ENCODE measurements at places on chromosomes 7 and 10.

DNA sequence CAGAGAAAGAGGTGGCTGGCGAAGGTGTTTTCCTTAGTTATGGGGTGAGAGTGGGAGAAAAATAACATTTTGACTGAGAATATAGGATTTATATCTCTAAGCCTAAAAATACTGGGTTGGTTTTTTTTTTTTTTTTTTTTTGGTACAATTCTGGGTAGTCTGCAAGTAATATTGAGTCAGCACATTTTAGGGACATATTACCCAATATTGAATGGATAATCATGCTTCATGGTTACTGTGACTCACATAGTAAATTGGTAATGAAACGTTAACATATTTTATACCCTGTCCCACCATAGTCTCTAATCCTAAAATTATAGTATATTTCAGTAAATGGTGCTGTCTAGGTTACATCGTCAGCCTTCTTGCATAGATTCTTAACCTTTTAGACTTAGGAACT is 91.4 kb downstream of the TPST1 start:
- DNase-seq, result no peak

- no peak for DNase-seq
Observed at GRCh38 chr10:35172574-35172973, 45.9 kb downstream of the CREM start.

DNA sequence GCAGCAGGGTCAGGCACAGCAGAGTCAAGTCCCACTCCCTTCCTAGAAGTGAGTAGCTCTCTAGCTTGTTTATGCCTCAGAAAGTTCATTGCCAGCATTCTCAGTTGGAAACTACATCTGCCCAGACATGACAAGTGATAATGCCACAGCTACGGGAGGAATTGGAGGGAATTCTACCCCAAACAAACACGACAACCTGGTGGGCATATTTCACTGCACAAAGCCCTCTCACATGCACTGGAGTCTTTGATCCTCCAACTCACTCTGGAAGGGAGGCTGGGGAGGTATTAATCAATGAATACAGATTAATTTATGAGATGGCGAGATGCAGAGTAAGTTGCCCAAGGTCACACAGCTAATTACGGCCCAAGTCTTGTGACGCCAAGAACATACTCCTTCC is 126.0 kb upstream of the MGMT start:
- no peak for DNase-seq

DNA sequence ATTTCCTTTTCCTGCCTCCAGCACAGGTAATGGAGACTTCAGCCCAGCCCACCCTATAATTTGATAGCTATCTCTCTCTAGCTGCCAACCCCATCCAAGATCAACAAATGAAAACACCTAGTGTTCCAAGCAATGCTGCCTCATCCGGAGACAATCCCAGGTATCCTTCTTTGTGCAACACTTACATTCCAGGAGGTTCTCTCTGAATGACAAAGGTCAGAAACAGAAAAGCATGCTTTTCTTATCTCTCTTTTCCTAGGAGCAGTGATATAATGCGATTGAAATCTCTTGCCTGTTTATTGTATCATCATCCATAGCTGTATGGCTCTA is 699.3 kb downstream of the INHBA start:
- no peak for DNase-seq

GRCh38 chr10:90917968-90918318 is 2.9 kb downstream of the ANKRD1 start:
- DNase-seq, result no peak

DNA sequence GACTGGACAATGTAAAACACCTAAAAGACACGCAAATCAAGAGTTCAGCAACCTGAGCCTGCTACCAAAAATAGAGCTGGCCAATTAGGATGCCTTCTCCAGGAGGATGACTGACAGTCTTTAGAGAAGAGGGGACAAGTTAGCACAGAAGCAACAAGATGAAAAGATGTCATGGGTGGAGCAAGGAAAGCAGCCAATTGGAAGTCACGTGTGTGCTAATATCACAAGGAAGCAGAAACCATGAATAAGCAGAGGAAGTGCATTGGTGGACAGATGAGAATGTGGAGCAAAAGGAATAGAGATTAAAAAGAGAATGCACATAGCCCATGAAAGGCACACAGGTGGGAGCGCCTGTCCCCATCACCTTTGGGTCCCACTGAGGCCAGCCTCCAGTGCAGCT is 148.1 kb downstream of the SLC25A13 start:
- no peak for DNase-seq

- DNase-seq, result no peak
Observed at GRCh38 chr10:61188691-61189090, 244.7 kb upstream of the RHOBTB1 start.

- DNase-seq, result no peak
Observed at GRCh38 chr7:1058821-1059199, 14.5 kb downstream of the GPR146 start.

DNA sequence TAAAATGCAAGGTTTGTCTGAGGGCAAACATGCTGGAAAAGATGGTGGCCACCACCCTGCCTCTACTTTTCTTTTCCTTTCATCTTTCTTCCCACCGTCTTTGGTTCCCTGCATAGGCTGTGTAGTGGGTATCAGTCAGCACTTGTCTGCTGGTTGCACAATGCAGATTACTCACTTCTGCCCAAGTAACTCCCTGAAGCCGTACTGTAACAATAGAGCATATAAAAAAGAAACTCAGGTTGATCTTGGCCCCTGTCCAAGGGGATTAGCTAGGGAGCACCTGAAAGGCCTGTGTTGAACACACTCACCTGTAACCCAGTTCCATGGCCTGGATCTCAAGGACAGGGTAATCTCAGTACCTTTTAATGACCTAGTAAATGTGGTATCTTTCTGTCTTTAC is 533.0 kb upstream of the GALNT17 start:
- no peak for DNase-seq

- DNase-seq, result no peak
Observed at GRCh38 chr7:47100148-47100816, 481.6 kb downstream of the TNS3 start.

- no peak for DNase-seq
Observed at GRCh38 chr7:1049801-1050200, 5.5 kb downstream of the GPR146 start.

DNA sequence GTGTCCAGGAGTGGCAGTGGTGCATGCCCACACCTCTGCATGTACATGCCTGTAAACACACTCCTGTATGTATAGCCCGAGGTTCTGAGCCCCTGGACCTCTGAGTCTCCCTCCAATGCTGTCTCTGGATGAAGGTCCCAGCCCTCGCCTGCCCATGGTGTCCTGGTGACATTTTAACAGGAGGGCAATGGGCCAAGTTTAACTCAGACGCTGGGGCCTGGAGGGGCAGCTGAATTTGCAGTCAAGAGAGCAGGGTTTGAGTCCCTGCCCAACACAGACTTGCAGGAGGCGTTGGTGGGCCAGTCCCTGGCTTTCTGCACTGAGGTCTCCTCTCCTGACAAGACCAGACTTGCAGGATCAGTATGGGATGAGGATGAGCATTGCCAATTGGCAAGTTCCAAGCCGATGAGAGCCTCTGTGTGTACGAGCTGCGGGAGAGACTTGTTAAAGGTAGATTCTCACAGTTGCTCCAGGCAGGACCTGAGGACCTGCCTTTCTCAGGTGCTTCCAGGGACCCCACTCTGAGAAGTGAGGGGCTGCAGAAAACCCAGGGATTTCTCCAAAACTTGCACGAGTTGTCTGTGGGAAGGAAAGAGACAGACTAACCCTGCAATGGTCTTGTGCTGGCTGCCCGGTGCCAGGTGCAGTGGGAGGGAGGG is 141.9 kb downstream of the ELFN1 start:
- no peak for DNase-seq

- no peak for DNase-seq
Observed at GRCh38 chr7:26329520-26330255, 38.0 kb downstream of the SNX10 start.

- DNase-seq, result no peak
Observed at GRCh38 chr7:147029953-147030352, 913.4 kb downstream of the CNTNAP2 start.

GRCh38 chr10:15738270-15738925 is 18.7 kb upstream of the ITGA8 start:
- DNase-seq, result no peak

GRCh38 chr10:20013991-20014750 is 197.9 kb downstream of the PLXDC2 start:
- no peak for DNase-seq

DNA sequence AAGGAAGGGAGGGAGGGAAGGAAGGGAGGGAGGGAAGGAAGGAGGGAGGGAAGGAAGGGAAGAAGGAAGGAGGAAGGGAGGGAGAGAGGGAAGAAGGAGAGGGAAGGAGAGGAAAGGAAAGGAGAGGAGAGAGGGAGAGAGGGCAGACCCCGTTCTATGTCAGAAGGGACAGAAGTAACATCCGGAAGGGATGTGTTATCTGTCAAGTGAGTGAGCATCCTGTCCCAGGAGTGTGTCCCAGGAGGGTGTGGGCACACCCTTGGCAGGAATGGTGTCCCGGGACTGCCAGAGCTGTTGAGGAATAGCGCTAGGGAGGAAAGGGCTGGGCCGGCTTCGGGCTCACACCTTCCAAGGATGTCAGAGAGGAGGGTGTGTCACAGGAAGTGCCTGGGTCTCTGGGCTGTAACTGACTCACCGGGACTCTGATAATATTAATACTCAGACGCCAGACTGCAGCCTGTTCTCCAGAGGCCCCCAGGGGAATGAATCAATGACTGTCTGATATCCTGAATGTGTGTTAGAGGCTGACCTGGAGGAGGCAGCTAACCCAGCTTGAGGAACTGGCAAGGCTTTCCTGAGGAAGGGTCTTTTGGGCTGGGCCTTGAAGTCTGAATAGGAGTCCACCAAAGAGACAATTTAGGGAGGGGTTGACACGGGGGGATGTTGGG is 125.6 kb upstream of the TNRC18 start:
- DNase-seq, result no peak

- no peak for DNase-seq
Observed at GRCh38 chr7:107025449-107026103, 18.9 kb upstream of the PRKAR2B start.

DNA sequence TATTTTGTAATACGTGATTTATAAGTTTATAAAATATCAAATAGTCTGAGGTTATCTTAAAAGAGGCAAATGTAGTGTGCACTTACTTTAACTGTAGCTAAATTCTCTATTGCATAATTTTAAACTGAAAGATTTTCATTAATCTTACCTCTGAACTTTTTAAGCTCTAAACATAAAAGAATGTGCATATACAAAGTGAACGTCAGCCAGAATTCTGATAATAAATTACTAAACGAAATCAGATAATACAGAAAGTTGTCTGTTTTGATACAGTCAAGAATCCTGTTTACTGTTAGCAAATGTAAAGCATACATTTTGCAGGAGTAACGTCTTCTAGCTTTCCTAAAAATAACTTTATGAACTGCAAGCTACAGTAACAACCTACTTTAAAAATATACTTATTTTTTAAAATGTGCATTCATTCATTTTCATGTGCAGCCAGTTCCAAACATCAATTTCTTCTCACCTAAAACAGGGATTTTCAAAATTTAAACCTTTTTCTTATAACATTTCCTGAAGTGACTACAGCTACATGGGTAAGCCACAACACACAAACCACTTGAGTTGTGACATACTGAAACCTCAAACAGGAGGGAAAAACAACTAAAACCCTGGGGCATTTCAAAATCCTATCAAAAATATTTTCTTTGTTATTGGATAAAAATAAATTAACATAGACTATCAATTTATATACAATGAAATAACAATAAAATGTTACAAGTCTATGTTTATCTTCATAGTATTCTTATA is 92.7 kb downstream of the RNLS start:
- no peak for DNase-seq

DNA sequence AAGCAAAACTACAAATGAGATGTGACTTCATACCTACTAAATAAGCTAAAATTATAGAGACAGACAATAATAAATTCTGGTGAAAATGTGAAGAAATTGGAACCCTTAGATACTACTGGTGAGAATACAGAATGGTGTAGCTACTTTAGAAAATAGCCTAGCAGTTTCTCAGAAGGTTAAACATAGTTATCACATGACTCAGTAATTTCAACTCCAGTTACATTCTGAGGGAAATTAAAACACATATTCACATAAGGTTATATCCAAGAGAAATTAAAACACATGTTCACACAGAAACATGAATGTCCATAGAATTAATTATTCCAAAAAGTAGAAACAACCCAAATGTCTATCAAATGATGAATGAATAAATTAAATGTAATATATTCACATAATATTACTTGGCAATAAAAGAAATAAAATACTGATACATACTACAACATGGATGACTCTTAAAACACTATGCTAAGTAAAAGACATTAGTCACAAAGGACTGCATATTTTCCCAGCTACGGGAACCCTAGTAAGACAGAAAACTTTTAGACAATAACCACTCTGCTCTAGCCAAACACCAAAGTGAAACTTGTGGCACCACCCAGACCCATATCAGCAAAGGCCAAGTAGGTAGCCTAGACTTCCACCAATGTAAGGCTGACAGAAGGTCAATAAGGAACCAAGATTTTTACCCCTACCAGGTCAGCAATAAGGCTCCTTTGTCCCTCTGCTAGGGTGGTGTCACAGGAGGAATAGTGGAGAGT is 25.1 kb downstream of the SLC25A40 start:
- no peak for DNase-seq

DNA sequence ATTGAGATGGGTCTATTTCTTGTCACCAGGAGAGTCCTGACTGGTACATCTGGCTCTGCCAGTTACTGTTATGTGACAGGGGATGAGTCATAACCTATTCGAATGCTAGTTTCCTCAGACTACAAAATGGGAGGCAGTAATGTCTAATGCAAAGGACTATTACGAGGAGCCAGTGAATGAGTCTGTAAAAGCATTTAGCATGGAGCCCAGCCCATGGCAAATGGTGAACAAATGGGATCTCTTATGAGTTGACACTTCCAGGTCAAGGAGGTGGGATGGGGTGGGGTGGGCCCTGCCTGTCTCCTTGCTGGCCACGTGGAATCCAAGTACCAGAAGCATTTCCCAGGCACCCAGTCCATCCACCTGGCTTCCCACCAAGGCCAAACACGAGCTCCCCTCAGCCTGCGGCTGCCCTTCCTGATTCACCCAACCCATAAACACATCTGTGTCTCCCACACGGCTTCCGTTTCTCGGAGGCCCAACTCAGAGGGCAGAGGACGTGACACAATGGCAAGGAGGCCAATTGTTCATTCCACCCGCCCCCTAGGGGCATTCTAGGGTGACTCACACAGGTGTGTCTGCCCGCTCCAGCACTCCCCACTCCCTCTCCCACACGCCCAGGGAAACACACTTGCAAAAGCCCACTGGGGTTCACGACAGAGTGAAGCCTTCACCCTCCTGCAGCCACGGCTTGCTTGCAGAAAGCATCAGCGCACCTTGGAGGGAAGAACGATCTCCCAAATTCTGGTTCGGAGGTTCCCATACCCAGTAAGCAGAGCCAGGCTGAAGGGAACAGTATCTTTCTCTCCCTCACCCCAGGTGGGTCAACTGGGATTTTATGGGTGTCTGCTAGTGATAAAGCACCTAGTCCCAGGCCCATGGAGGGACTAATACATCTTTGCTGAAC is 109.8 kb downstream of the SH3PXD2A start:
- no peak for DNase-seq

Data from hippocampal formation (tissue), 2 donors.